Fibroblast of the aortic adventitia (primary cell): ENCODE measurements at places on chromosomes 12 and 14. TPM values are rescaled to one million over a fixed set of nuclear protein-coding genes. Genes with fewer than 3 reads are reported as not detected.

Gene SMCO2
- total RNA-seq: not detected in 2 replicates

Gene ALX1
- total RNA-seq: 0.63 and 1.2 TPM in 2 replicates

Gene MYF6
- not detected in 2 replicates for total RNA-seq

Gene DCAF4
- 20.6 and 21.1 TPM in 2 replicates for total RNA-seq

Gene PRB2
- total RNA-seq: not detected in 2 replicates

Gene NOXRED1
- 0.09 TPM in 1 of 2 replicates, not detected in the other for total RNA-seq

Gene LUM
- 88.8 and 582 TPM in 2 replicates for total RNA-seq

Gene FIGNL2
- total RNA-seq: 0.18 TPM in 1 of 2 replicates, not detected in the other

Gene CMA1
- total RNA-seq: not detected in 2 replicates

Gene ASPG
- total RNA-seq: not detected in 2 replicates

Gene PMEL
- 0.27 and 0.82 TPM in 2 replicates for total RNA-seq

Gene DICER1
- total RNA-seq: 46.6 and 106 TPM in 2 replicates

Gene FAM181A
- not detected in 2 replicates for total RNA-seq

Gene SLC2A14
- not detected in 2 replicates for total RNA-seq

Gene FGF23
- total RNA-seq: not detected in 2 replicates

Gene ASCL1
- total RNA-seq: not detected in 2 replicates

Gene CPNE8
- total RNA-seq: 36.8 and 70.3 TPM in 2 replicates
